Central memory CD8-positive, alpha-beta T cell (primary cell): ENCODE measurements at places on chromosomes 5 and 9.

DNA sequence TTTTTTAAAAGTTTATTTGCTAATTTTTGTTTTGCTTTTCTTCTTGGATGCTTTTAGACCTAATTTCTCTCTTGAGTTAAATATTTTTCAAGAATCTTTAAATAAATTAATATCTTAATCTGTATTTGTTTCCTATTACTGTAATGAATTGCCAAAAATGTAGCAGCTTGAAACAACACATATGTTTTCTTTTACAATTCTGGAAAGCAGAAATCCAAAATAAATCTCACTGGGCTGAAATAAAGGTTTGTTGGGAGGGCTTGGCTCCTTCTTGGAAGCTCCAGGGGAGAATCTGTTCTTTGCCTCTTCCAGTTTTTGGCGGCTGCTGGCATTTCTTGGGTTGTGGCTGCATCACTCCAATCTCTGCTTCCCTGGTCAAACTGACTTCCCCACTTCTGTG, 658.1 kb upstream of the ARRDC3 start:
- no peak overlapping the region for H3K4me3 ChIP-seq
- H3K27me3 ChIP-seq, result no peaks in the 10 kb centered on the region
- H3K4me1 ChIP-seq, result no peaks in the 10 kb centered on the region
- no peak overlapping the region for H3K27ac ChIP-seq
- DNase-seq, result no peak

DNA sequence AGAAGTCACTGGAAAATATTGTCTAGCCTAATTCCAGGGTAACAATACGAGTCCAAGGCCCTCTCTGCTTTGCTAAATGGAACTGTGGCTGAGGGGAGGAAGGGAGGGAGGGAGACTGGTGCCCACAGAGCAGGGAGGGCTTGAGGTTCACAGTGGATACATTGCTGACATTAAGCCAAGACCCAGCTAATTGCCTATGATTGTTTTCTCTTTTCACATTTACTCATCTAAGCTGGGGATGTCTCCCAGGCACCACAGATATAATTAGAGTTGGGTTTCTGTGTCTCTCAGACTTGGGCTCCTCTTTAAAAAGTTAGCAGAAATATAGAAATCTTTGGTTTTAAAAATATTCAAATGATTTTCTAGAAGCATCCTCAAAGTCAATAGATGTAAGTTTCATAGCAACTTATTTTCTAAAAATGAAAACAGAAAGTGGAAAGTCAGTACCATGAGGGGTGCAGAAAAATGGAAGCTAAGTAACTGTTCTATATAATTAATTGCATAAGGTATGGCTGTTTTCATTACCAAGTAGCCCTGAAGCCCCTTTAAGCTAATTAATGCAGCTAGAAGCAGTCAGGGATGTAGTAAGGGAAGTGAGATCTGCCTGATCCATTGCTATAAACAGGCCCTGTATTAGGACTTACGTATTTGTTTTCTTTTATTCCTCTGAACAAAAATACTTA, 259.8 kb downstream of the NDUFS4 start:
- peaks cover 46% of the 10 kb centered on the region for H3K27me3 ChIP-seq
- DNase-seq, result no peak
- no peak overlapping the region for H3K4me3 ChIP-seq

- DNase-seq, result no peak
- peaks cover 38% of the 10 kb centered on the region for H3K27me3 ChIP-seq
These were observed 286.7 kb upstream of the IL12B start for GRCh38 chr5:159616952-159617351.

GRCh38 chr9:113486327-113486726, 22.8 kb downstream of the RGS3 start:
- no peak overlapping the region for H3K27ac ChIP-seq
- H3K27me3 ChIP-seq, result no peaks in the 10 kb centered on the region
- DNase-seq, result no peak
- H3K4me1 ChIP-seq, result no peaks in the 10 kb centered on the region
- no peak overlapping the region for H3K4me3 ChIP-seq
- no peaks in the 10 kb centered on the region for H3K36me3 ChIP-seq

DNA sequence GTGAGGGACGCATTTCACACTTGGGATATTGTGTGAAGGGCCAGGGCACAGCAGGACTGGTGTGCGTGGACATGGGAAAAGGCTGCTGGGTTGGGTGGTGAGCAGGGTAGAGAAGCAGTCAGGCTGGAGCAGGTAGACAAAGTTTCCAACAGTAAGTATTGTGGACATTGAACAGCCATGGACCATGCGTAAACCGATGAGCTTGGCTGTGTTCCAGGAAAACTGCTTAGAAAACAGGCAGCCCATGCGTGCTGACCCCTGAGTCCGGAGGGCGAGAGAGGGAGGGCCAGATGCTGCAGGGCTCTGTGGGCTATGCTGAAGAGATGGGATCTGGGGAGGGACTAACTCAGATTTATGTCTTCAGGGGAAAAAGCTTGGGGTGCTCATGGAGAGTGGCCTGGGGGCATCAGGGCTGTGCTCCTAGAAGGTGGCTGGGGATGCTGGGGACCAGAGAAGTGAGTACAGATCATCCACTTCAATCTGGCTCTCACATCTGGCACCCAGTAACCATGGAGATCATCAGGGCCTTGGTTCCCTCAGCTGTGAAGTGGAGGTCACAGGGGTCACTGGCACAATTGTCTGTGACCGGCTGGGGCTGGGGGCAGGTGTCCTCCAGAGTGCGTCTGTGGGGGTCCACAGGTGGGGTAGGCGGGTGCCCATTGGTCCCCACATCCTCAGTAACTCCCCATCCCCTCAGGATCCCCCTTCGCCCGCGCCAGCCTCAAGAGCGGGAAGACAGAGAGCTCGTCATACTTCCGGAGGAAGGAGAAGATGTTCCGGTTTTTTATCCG, 93.3 kb downstream of the CACNA1B start:
- peaks cover 55% of the 10 kb centered on the region for H3K27me3 ChIP-seq
- H3K4me3 ChIP-seq, result no peak overlapping the region
- H3K4me1 ChIP-seq, result no peaks in the 10 kb centered on the region
- H3K27ac ChIP-seq, result no peak overlapping the region
- H3K36me3 ChIP-seq, result no peaks in the 10 kb centered on the region

DNA sequence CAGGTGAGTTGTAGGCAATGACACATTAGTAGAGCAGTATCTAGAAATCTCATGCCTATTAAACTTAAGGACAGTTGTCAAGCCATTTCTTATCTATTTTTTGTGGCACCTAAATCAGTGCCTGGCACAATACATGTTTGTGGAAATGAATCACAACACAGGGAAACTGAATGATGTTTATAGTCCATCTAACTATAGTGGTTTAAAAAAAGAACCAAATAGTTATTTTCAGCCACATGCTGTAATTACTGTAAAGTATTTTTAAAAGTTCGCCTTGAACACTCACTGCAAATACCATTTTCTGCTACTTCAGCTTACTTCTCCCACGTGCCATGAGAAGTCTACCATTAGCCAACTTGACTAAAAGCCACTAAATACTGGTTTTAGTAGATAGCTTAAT, 21.9 kb downstream of the FNBP1 start:
- peak overlapping the region; percentile 78 for H3K27ac ChIP-seq
- H3K27me3 ChIP-seq, result no peaks in the 10 kb centered on the region
- H3K4me3 ChIP-seq, result peak overlapping the region; percentile 44
- DNase-seq, result no peak

DNA sequence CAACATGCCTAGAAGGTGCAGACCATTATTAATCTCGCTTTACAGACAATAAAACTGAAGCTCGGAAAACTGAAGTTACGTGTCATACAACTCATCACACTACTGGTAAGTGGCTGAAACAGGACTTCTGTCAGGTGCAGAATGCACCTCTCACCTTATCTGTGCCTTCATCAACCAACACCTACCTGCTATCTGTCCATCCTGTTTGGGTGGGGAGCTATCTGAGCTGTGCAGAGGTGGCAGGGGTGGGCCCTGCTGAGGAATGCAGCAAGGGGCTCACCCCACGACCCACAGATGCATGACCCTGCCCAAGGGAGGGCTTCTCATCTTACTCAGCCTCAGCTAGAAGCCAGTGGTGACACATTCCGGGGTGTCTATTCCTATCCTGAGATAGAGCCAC, 81.6 kb downstream of the SLIT3 start:
- peak overlapping the region; percentile 41 for H3K27ac ChIP-seq
- no peak for DNase-seq
- H3K27me3 ChIP-seq, result peaks cover 13% of the 10 kb centered on the region
- H3K36me3 ChIP-seq, result no peaks in the 10 kb centered on the region
- H3K4me1 ChIP-seq, result peaks cover 11% of the 10 kb centered on the region

- no peaks in the 10 kb centered on the region for H3K4me1 ChIP-seq
- H3K27ac ChIP-seq, result no peak overlapping the region
- no peak for DNase-seq
- H3K27me3 ChIP-seq, result no peaks in the 10 kb centered on the region
These were observed 184.6 kb downstream of the TLE4 start for GRCh38 chr9:79756414-79756813.

- H3K27ac ChIP-seq, result no peak overlapping the region
- H3K36me3 ChIP-seq, result peaks cover 4% of the 10 kb centered on the region
- no peak overlapping the region for H3K4me3 ChIP-seq
These were observed 69.9 kb upstream of the SLC1A1 start for GRCh38 chr9:4420351-4420750.

- no peak overlapping the region for H3K4me3 ChIP-seq
- no peaks in the 10 kb centered on the region for H3K4me1 ChIP-seq
- DNase-seq, result no peak
- no peaks in the 10 kb centered on the region for H3K36me3 ChIP-seq
These were observed 493.7 kb downstream of the ENC1 start for GRCh38 chr5:74146796-74147195.

DNA sequence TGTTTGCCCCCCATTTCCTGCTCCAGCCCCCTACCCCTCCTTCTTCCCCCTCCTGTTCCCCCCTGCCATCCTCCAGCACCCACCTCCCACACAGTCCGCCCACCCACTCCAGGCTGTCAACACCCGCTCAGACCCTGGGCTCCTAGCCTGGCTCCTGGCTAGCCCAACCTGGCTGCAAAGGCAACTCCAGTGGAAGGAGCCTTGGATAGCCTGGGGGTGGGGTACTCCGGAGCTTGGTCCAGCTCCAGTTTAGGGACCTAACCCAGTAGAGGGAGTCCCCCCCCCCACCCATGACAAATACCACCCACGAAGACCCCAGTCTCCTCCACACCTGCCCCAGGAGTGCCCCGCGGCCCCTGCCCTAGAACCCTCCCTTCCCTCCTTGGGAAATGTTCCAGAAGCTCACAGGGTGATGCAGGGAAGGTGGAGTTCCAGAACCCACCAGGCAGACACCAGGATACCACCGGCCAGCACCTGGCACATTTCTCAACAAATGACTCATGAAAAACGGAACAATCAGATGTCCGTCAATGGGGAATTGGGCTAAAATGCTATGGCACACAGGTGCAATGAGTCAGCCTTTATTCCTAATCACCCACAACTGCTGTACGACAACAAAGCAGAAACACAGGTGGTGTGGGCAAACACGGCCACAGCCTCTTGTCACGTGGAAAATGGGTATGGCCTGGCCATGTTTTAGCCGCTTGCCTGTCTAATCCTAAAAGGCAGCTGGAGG, 901 bp upstream of the SLC12A7 start:
- H3K4me1 ChIP-seq, result peaks cover 14% of the 10 kb centered on the region
- H3K36me3 ChIP-seq, result peaks cover 5% of the 10 kb centered on the region
- H3K4me3 ChIP-seq, result peak overlapping the region; percentile 62
- no peaks in the 10 kb centered on the region for H3K27me3 ChIP-seq
- no peak overlapping the region for H3K27ac ChIP-seq

DNA sequence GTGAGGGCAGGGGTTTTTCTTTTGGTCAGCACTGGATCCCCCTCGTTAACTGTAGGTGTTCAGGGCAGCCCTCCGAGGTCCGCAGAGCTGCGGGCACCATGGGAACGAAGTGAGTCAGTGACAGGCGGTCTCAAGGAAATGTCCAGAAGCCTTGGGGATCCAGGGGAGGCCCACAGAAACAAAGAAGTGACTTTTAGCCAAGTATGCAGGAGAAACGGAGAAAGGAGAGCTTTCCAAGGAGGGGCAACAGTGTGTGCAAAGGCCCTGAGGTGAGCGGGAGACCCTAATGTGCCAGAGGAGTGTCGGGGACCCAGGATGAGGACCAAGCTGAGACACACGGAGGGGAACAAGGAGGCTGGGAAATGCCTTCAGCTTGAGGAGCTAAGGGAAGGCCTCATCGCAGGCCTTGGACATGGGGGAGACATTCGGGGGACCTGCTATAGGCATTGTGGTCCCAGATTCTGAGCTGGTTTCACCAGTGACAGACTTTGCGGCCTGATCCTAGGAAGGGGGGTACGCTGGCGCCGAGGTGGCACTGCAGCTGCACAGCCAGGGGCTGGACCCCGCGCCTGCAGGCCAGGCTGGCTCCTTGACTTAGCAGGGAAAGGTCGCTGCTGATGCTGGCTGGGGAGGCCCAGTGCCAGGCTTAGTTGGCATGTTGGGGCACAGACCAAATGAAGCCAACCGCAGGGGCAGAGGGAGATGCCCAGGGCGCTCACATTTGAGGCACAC, 3.3 kb downstream of the LTC4S start:
- no peak for DNase-seq
- peak overlapping the region; percentile 69 for H3K27ac ChIP-seq
- H3K36me3 ChIP-seq, result peaks cover 28% of the 10 kb centered on the region
- peak overlapping the region; percentile 69 for H3K4me3 ChIP-seq

DNA sequence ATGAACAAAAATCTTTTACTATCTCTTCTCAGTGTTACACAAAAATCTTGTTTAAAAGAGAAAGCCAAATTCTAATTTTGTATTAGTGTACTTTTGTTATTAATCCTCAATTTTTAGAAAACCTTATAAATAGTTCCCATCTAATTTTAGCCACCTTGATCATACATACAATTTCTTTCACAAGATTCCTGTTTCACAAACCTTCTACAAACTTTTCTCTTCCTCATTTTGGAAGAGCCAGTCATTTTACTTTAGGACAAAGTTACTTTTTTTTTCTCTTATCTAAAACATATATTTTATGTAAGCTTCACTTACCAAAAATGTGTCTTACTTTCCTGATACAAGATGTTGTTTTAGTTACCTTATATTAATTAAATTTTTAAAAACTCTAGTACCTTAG, 161.3 kb downstream of the YIPF5 start:
- no peaks in the 10 kb centered on the region for H3K36me3 ChIP-seq
- no peak overlapping the region for H3K4me3 ChIP-seq
- peaks cover 21% of the 10 kb centered on the region for H3K27me3 ChIP-seq
- no peak for DNase-seq
- no peaks in the 10 kb centered on the region for H3K4me1 ChIP-seq

DNA sequence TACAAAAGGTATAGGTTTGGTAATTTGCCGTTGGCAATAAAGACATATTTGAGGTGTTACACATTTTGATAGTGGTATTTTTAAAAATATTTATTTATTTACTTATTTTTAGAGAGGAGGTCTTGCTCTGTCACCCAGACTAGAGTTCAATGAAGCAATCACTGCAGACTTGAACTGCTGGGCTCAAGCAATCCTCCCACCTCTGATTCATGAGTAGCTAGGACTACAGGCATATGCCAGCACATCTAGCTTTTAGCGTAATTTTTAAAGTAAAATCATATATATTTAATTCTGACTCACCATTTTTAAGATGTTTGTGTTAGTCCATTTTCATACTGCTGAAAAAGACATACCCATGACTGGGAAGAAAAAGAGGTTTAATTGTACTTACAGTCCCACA, 1974.3 kb downstream of the EFNA5 start:
- peaks cover 1% of the 10 kb centered on the region for H3K36me3 ChIP-seq
- no peak overlapping the region for H3K27ac ChIP-seq
- H3K4me3 ChIP-seq, result no peak overlapping the region
- no peak for DNase-seq

- H3K27me3 ChIP-seq, result no peaks in the 10 kb centered on the region
- no peak for DNase-seq
- no peaks in the 10 kb centered on the region for H3K4me1 ChIP-seq
- no peaks in the 10 kb centered on the region for H3K36me3 ChIP-seq
- no peak overlapping the region for H3K4me3 ChIP-seq
These were observed 215.8 kb downstream of the ADAMTS12 start for GRCh38 chr5:33675958-33676464.
